ENCODE measurements at places on chromosomes 5 and 9.

GRCh38 chr9:8684978-8685708 is 885.6 kb upstream of the DMAC1 start:
- no peak for DNase-seq

- no peak for DNase-seq
These were observed 16.4 kb upstream of the DOLPP1 start for GRCh38 chr9:129064499-129064908.

DNA sequence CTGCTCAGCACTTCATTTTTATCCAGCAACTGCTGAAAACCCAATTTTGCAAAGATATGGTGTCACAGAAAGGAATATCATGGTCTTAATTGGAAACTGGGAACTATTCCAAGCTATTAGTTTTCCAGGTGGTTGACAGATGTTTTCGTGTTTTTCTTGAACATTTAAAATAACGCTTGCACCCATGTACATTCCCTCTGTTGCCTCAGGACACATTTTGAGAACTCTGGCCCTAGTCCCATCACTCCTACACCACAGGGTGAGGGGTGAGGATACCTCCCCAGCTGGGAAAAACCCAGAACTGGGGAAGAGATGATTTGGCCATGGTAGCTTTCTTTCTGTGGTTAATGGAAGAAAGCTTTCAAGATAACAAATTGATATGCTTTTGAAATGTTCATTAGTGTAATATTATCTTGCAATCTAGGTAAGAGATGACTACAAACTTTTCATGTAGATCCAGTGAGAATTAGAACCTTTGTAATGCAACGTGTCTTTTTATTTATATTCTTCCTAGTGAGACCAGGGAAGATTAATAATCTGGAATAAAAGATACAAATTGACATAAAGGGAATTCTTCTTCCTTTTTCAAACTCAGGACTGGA is 627.0 kb downstream of the RAB3C start:
- peak; percentile 59 for DNase-seq

GRCh38 chr9:8571643-8572042 is 772.1 kb upstream of the DMAC1 start:
- DNase-seq = no peak

GRCh38 chr5:32703957-32704356 is 7.2 kb upstream of the NPR3 start:
- DNase-seq = no peak

GRCh38 chr9:7341571-7341970 is 458.0 kb downstream of the DMAC1 start:
- DNase-seq = no peak

DNA sequence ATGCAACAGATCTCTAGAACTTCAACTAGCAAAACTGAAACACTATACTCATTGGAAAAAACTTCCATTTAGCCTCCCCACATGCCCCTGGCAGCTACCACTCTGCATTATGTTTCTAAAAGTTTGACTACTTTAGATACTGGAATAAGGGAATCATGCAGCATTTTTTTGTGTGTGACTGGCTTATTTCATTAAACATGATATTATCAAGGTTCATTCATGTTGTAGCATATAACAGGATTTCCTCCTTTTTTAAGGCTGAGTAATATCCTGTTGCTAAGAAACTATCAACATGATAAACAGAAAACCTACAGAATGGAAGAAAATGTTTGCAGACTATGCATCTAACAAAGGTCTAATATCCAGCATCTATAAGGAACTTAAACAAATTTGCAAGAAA is 597.9 kb downstream of the DMRTA1 start:
- DNase-seq = no peak

GRCh38 chr9:135659252-135659651 is 3.9 kb upstream of the LCN9 start:
- DNase-seq = no peak

DNA sequence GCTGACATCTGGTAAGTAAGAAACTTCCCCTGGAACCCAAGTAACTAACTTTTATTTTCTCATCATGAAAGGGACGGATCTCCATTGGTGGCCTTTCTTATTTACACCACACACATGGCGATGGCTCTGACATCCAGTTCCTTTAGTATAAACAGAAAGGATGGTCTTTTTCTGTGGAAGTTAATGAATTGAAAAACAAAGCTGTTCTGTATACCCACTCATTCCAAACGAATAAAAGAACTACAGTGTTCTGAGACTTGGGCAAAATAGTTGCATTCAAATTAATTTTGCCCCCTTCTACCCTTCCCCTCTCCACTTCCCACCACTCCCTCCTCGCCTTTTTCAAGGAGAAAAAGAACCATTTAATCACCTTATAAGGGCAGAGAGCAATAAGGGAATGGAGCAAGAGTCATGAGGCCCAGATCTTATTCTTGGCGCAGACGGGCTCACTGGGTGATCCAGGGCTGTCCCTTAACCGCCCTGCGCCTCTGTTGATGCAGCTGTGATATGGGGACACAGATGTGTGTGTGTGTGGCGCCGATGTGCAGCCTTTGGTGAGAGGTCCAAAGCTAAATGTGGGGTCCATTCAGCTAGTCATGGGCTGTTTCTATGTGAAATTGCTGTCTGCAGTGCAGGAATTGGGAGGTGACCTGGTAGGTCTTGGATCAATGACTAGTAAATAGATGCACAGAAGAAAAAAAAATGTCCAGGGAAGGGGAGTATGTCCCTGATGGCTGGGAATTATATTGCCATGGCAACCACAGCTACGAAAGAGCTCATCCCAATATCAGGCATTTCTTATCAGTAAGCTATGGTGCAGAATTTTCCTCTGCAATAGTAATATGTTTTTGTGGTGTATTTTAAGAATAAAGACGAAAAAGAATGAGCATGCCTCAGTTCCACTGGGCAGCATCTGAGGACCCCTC is 141.5 kb upstream of the ERCC6L2 start:
- DNase-seq = no peak

- no peak for DNase-seq
These were observed 330.2 kb upstream of the NREP start for GRCh38 chr5:112087222-112087621.

GRCh38 chr9:131813116-131813515 is 73.2 kb upstream of the RAPGEF1 start:
- DNase-seq = no peak

- DNase-seq = no peak
These were observed 916.6 kb downstream of the DNAH5 start for GRCh38 chr5:13027874-13028273.

DNA sequence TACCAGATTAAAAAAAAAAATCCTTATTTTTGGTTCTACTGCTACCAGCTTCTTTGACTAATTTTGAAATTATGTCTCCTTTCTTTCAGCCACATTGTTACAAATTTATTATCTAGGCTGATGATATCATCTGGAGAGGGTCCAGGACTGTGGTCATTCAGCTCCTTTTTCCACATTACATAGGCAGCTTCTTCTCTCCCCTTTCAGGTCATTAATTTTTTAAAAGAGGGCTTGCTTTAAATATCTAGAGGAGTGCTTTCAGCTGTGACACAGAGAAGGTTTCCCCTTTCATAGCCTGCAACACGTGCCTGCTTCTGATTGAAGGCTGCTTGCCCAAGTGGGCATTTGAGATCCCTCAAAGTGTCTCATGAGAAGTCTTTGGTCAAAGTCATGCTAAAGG is 155.7 kb upstream of the PAPPA start:
- DNase-seq = peak; percentile 80

DNA sequence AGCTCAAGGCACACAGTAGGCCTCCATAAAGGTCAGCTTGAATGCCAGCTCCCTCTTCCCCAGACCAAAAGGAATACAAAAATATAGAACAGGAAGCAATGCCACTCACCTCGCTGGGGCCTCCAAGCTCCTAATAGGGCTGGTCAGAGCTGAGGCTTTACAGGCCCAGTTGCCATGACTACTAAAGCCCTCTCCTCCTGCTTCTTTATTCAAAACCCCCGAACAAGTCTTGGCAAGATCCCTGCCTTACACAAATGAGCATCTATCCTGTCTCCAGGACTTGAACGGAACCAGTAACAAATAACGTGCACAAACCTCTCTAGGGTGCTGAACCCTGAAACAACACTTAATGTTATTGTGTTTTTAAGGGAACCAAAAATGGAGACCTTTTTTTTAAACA is 136.3 kb downstream of the SIL1 start:
- DNase-seq = no peak

- DNase-seq = no peak
These were observed 512.4 kb upstream of the CYLC2 start for GRCh38 chr9:102482776-102483175.

GRCh38 chr5:61306531-61307131 is 25.4 kb upstream of the ZSWIM6 start:
- DNase-seq = peak; percentile 69

Measured in skeletal muscle cell (primary cell).